H7 (cell line): ENCODE measurements at places on chromosomes 6 and 20. TPM values are rescaled to one million over a fixed set of nuclear protein-coding genes. Genes with fewer than 3 reads are reported as not detected.

UST gene
- 32.6 and 35.1 TPM in 2 replicates for total RNA-seq

TSPO2 gene
- total RNA-seq, result not detected in 2 replicates

ZBTB22 gene
- total RNA-seq, result 11.6 and 14.9 TPM in 2 replicates

DNA sequence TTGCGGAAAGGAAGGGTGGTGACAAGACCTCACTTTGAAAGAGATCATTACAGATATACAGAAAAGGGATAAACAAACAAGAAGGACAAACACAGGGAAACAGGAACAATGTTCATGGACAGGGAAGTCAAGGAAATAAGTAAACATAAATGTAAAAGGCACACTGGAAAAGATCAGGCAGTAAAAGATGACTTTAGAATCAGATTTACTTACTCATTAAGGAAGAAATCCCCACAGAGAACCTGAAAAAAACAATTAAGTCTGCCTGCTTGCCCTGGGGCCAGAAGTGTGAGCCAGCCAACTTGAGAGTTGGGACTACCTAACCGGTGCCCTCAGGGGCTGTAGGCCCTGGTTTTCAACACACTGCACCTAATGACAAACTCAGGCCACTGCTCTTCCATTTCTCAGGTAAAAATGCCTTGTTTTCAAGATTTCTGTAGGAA, 1.7 kb downstream of the APMAP start:
- DNase-seq, result no peak

DNA sequence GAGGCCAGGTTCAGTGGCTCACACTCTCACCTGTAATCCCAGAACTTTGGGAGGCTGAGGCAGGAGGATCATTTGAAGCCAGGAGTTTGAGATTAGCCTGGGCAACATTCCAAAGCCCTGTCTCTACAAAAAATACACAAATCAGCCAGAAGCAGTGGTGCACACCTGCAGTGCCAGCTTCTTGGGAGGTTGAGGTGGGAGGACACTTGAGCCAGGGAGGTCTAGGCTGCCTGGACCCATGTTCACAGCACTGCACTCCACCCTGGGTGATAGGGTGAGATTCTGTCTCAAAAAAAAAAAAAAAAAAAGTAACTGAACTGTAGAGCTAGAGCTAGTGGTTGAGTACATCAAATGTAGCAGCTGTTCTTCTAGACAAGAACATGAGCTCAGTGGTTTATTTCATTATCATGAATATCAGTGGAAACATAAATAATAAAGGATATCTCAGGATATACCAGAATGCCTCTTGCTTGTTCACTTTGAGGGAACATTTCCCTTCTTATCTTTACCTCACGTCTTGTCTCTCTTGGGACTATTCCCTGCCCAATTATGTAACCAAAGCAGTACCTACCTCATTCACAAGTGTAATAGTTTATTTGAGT, 17.6 kb downstream of the NANP start:
- DNase-seq, result no peak

DNA sequence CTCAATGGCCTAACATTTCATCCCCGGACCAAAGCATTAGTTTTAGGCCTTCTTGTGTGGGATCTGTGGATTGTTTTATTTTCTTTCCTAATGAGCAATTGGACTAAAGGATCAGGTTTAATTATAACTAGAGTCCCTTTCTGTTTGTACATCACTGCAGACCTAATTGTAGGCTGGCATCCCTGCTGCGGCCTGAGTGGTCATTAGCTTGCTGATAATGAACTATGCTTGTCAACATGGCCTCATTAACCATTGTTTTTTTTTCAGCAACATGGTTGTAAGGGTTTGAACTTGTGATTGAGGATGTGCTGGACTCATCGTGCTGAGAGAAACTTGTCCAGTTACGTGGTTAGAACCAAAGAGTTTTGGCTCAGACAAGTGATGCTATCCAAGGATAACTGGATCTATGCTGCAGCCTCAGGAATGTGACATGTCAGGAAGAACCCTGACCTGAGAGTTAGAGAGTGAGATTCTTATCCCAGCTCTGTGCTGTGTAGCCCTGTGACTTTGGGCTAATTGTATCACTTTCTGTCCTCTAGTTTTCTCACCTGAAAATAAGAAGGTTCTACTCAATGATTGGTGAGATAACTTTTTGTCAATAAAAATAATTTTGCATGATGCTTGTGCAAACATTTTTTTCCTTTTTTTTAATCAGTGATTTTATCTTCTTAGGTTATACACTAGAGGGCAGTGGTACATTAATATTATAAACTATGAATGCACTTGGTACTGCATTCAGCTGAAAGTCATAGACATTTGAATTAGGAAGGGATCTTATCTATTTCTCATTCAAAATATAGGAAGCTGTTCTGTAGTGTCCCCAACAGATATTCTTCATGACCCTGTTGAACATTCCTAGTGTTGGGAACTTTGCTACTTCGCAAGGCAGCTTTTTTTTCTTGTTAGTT, 140.9 kb downstream of the RNF144B start:
- no peak for DNase-seq

DNA sequence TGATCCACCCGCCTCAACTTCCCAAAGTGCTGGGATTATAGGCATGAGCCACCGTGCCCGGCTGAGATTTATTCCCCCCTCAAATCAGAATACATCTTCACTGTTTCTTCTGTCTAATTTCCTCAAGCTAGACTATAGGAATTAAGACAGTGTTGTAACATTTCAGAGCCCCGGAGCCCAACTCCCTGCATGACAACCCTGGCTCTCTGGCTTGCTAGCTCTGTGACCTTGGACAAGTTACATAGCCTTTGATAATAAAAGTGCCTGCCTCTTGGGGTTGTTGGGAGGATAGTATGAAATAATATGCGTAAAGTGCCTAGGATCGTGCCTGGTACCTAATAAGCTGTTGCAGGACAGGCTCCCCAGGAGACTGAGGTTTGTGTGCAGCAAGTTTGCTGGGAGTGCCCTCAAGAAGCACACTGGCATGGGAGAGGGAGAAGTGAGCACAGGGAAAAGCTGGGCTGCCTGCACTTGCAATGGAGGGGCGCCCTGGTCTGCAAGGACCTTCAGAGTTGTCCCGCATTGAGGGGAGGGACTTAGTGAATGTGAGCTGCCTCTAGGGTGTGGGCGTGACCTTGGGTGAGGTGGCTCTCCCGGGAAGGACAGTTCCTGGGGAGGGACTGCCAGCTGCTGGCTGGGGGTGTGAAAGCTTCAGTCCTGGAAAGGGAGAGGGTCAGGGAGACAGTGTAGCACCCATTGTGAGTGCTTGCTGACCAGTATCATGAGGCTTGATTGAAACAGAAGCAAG, 43.4 kb downstream of the TAF8 start:
- peak; percentile 69 for DNase-seq

DNA sequence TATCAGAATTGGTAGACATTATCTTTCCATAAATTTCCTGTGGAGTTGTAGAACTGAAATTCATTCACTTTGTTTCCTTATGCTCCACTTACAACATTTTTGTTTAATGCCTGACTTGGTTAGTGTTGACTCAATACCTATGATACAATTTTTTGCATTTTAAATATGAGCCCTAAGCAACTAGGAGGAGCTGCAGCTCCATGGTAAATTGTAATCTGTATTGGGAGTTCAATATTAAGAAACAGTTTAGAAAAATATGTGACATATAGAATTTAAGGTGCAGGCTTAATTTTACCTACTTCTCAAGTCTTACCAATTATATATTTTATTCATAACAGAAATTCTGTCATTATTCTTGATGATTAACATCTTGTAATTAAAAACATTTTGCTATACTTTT, 868.3 kb downstream of the EYS start:
- DNase-seq, result no peak

DNA sequence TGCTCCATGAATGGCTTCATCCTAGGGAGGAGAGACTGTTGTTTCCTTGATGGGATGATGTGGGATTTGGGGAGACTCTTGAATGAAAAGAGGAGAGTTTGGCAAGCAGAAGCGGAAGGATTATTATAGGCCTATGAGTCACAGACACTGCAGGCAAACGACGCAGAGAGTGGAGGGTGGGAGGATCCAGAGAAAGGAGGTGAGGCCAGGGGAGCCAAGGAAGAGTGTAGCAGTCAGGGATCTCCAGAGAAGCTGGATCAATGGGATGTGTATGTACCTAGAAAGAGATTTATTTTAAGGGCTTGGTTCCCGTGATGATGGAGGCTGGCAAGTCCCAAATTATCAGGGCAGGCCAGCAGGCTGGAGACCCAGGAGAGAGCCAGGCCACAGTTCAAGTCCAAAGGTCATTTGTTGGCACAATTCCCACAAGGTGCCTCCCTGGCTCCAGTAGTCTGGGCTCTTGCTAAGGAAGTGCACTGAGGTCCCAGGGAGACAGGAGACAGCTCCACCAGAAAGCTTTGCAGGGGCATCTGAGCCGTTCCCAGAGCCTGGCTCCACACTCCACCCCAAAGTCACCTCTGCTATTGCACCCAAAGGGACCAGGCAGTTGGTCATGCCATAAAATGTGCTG, 76.0 kb downstream of the ADTRP start:
- no peak for DNase-seq
